ENCODE measurements at places on chromosomes 12 and 14. TPM values are rescaled to one million over a fixed set of nuclear protein-coding genes. Genes with fewer than 3 reads are reported as not detected.

DNA sequence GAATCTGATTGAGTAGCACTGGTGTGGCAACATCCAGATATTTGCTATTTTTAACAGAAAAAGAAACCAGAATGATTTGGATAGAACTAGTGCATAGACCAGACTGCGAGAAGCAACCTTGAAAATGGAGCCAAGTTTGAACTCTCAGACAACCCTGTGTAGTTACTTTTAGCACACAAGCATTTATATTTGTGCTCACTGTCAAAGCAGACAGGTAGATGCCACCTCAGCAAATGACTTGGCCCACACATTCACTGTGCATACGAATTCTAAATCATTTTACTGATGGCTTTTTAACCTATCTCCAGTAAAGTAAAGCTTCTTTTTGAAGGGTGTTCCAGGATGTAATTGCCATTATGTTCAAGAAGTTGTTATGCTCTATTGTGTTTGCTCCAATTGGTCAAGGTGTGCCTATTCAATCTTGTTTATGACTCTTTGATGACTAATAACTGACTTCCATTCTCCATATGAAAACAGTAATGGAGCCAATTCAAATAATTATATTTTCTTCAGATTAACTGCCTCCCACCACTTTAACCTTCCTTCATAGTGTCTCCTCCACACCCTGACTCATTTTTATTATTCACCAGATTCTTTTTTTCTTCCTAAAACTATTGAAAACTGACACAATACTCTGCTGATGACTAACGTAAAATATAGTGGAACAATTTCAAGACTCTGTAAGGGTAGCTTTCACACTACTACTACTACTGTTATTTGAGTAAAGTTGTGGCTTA, 138.5 kb downstream of the CCER1 start:
- no peaks in the 10 kb centered on the region for H3K36me3 ChIP-seq
- H3K4me3 ChIP-seq, result no peak overlapping the region
- H3K27ac ChIP-seq, result no peak overlapping the region
- DNase-seq, result no peak

DNA sequence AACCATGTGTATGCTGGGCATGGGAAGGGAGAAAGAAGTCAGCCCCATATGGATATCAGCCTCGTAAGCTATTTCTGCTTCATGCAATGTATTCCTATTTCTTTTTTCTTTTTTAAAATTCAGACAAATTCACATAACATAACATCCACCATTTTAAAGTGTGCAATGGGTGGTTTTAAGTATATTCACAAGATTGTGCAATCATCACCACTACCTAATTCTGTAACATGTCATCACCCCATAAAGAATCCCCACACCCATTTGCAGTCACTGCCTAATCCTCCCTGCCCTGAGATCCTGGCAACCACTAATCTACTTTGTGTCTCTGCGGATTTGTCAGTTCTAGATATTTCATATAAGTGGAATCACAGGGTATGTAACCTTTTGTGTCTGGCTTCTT, 9.5 kb downstream of the POMT2 start:
- no peaks in the 10 kb centered on the region for H3K27me3 ChIP-seq
- H3K27ac ChIP-seq, result no peak overlapping the region
- H3K4me3 ChIP-seq, result no peak overlapping the region
- no peaks in the 10 kb centered on the region for H3K36me3 ChIP-seq
- H3K4me1 ChIP-seq, result peaks cover 20% of the 10 kb centered on the region

DNA sequence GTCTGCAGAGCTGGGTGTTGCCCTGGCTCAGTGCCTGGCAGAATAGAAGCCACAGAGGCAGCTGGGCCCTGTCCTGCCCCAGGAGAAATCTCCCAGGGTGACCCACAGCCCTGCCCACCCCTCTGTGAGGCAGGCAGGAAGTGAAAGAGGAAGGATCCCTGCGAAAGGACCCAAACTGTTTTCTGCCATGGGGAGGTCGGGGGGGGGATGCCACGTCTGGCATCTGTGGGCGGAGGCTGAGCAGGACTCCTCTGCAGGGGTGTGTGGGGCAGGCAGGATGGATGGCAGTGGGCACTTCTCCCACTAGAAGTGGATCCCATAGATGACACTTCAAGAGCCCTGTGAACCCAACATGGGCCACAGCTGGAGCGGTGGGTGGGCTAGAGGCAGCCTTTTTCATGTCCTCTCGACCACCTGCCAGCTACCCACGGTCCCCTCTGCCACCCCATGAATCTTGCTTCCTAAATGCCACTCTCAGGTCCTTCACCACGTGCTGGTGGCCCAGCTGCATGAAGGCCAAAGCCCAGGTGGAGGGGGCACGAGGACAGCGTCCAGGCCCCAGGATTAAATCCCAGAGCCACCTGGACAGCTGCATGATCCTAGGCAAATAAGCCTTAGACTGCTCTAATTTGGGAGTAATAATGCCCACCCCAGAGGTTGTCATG, 3.6 kb downstream of the PAPLN start:
- peaks cover under 1% of the 10 kb centered on the region for H3K4me1 ChIP-seq
- no peak for DNase-seq
- no peaks in the 10 kb centered on the region for H3K36me3 ChIP-seq
- peaks cover 98% of the 10 kb centered on the region for H3K27me3 ChIP-seq
- H3K4me3 ChIP-seq, result no peak overlapping the region
- H3K27ac ChIP-seq, result no peak overlapping the region

- H3K27ac ChIP-seq, result no peak overlapping the region
- no peaks in the 10 kb centered on the region for H3K27me3 ChIP-seq
- peaks cover 9% of the 10 kb centered on the region for H3K4me1 ChIP-seq
- no peak for DNase-seq
- no peak overlapping the region for H3K4me3 ChIP-seq
- H3K36me3 ChIP-seq, result no peaks in the 10 kb centered on the region
Measured at GRCh38 chr14:53766106-53766505, 190.5 kb downstream of the BMP4 start.

GRCh38 chr14:81256289-81256960, 35.7 kb upstream of the GTF2A1 start:
- H3K27me3 ChIP-seq, result no peaks in the 10 kb centered on the region
- no peaks in the 10 kb centered on the region for H3K36me3 ChIP-seq
- H3K4me1 ChIP-seq, result no peaks in the 10 kb centered on the region
- no peak for DNase-seq

DNA sequence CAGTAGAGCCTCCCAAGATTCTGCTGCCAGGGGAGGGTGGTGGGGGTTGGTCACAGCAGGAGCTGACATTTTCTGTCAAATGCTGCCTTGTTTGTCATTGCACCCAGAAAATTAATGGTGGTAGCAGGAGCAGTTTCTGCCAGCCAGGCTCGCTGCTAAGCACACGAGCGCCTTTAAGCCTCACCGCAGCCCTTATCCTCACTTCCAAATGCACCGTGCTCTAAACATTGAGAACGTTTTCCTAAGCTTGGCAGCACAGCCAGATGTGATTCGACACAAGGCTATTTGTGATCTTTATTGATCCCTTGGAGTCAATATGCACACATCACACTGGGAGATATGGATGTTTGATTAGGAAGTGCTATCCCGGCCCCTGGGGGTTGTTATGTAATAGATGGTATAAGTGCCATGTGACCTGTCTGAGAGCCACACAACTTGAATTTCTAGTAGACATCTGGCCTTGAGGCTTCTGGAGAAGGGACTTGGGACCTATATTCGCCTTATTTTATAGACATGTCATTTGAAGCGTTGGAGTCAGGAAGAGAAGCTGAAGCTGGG, 31.6 kb upstream of the BEGAIN start:
- H3K4me1 ChIP-seq, result no peaks in the 10 kb centered on the region
- H3K27me3 ChIP-seq, result no peaks in the 10 kb centered on the region
- no peak for DNase-seq
- H3K27ac ChIP-seq, result no peak overlapping the region

DNA sequence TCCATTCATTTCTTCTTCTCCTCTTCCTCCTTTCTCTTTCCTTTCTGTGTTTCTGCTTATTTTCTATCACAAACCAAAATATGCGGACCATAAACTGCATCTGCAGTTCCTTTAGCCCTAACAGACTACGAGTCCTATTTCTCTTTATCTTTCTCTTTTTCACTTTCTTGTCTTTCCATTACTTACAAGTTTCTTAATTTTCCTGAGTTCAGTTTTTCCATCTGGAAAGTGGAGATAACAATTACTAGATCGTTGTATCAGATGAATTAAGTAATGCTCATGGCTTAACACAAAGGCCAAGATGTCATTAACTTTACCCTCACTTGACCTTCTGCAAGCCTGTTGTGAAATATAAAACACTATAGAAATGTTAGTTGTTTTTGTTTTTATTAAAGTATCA, 983 bp upstream of the COPS7A start:
- H3K4me3 ChIP-seq, result no peak overlapping the region
- no peak overlapping the region for H3K27ac ChIP-seq
- H3K27me3 ChIP-seq, result no peaks in the 10 kb centered on the region
- peaks cover 6% of the 10 kb centered on the region for H3K4me1 ChIP-seq
- peaks cover 2% of the 10 kb centered on the region for H3K36me3 ChIP-seq
- DNase-seq, result no peak

DNA sequence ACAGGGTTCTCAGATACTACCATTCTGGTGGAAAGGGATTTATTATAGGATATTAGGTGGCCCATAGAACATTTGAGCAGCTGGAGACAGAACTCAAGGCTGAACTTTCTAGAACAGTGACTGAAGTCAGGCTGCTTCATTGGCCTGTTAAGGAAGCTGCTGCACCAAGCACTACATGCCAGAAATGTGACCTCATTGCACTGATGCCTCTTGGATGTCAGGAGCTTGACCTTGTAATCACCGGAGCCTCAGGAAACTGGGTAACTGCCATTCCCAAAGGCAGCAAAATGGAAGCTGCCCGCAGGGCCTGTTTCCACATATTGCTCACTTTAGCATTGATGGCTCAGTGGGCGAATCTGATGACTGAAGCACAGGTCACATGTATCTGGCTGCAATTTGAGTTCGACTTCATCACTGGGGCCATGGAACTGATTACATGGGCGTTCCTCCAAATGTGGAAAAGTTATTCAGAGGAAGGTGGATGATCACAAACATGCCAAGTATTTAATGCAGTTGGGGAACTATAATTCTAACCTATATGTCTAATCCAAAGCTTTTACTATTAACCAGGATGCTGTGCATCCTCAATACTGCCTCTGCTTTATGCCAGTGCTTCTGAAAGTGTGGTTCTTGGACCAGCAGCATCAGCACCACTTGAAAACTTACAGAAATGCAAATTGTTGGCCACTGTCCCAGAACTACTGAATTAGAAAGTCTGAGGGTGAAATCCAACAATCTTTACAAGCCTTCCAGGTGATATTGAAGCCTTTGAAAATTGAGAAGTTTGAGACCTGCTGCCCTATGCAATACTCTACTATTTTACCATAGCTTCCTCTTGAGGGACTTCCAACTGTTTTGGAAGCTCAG, 337.2 kb upstream of the NAV3 start:
- H3K27ac ChIP-seq, result no peak overlapping the region
- H3K4me3 ChIP-seq, result no peak overlapping the region
- no peaks in the 10 kb centered on the region for H3K27me3 ChIP-seq
- H3K36me3 ChIP-seq, result no peaks in the 10 kb centered on the region
- no peaks in the 10 kb centered on the region for H3K4me1 ChIP-seq
- no peak for DNase-seq

- peaks cover 13% of the 10 kb centered on the region for H3K4me1 ChIP-seq
- no peak overlapping the region for H3K27ac ChIP-seq
- H3K36me3 ChIP-seq, result no peaks in the 10 kb centered on the region
- H3K27me3 ChIP-seq, result no peaks in the 10 kb centered on the region
- no peak for DNase-seq
Measured at GRCh38 chr12:116529048-116529447, 30.1 kb upstream of the MAP1LC3B2 start.

DNA sequence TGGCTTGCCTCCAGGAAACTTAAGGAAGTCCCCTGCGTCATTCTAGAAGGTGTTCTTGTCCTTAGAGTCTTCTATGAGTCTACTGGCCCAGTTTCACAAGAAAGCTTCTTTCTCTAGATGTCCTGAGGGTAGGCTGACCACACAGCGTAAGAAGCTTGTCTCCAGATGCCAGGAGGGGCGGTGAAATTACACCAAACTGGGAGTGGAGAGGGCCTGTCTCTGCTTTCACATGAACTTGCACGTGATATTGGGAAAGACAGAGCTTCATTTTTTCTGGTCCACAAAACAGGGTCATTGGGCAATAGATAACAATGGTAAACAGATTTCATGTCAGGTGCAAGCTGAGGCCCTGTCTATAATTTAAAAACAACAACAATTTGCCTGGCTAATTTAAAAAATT, 85.7 kb upstream of the TBX3 start:
- no peak overlapping the region for H3K27ac ChIP-seq
- no peaks in the 10 kb centered on the region for H3K27me3 ChIP-seq
- H3K36me3 ChIP-seq, result no peaks in the 10 kb centered on the region
- H3K4me3 ChIP-seq, result no peak overlapping the region
- DNase-seq, result no peak

- no peak overlapping the region for H3K27ac ChIP-seq
- no peaks in the 10 kb centered on the region for H3K27me3 ChIP-seq
- H3K4me1 ChIP-seq, result peaks cover 57% of the 10 kb centered on the region
- H3K4me3 ChIP-seq, result no peak overlapping the region
Measured at GRCh38 chr14:76921088-76921399, 94.8 kb downstream of the LRRC74A start.

DNA sequence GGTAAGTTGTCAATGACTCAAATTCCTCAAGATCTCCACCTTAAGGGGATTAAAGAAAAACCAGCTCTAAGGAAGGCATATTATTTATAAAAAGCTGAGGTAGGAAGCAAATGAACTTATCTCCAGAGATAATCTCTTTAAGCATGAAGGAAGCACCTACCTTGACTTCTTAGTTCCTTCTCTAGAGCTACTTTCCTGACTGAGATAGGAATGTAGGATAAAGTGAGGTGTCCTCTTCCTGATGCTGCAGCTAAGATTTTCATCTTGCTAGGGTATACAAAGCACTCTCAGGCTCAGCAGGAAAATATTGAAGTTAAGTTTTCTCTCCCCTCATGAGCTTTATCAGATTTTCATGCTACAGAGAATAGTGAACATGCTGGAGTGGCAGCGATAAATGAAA, 163.0 kb upstream of the E2F7 start:
- H3K27me3 ChIP-seq, result no peaks in the 10 kb centered on the region
- DNase-seq, result no peak
- H3K4me3 ChIP-seq, result no peak overlapping the region

- H3K27ac ChIP-seq, result no peak overlapping the region
- H3K4me1 ChIP-seq, result no peaks in the 10 kb centered on the region
- no peak overlapping the region for H3K4me3 ChIP-seq
- no peak for DNase-seq
- H3K36me3 ChIP-seq, result peaks cover 6% of the 10 kb centered on the region
Measured at GRCh38 chr12:131135311-131135785, 181.6 kb downstream of the ADGRD1 start.

GRCh38 chr12:26918321-26919215, 19.2 kb downstream of the INTS13 start:
- H3K27ac ChIP-seq, result no peak overlapping the region
- no peak overlapping the region for H3K4me3 ChIP-seq
- H3K4me1 ChIP-seq, result no peaks in the 10 kb centered on the region
- peaks cover 40% of the 10 kb centered on the region for H3K36me3 ChIP-seq
- no peaks in the 10 kb centered on the region for H3K27me3 ChIP-seq
- DNase-seq, result peak; percentile 21

- H3K27ac ChIP-seq, result no peak overlapping the region
- peak; percentile 80 for DNase-seq
- H3K27me3 ChIP-seq, result no peaks in the 10 kb centered on the region
- peaks cover 3% of the 10 kb centered on the region for H3K4me1 ChIP-seq
- H3K36me3 ChIP-seq, result no peaks in the 10 kb centered on the region
- H3K4me3 ChIP-seq, result peak overlapping the region; percentile 87
Measured at GRCh38 chr12:76346798-76347420, 1.3 kb downstream of the BBS10 start.

- no peaks in the 10 kb centered on the region for H3K4me1 ChIP-seq
- no peak for DNase-seq
- no peak overlapping the region for H3K4me3 ChIP-seq
- no peaks in the 10 kb centered on the region for H3K27me3 ChIP-seq
Measured at GRCh38 chr14:71212093-71212492, 304.8 kb downstream of the PCNX1 start.

Gene ARHGEF40
- 32.9 TPM for total RNA-seq

Gene DDX23
- 66.3 TPM for total RNA-seq

Gene AKAP6
- total RNA-seq, result 23.1 TPM

Gene LRRK2
- 7.9 TPM for total RNA-seq

Gene NKX2-1
- not detected for total RNA-seq

Measured in cardiac muscle cell (in vitro differentiated cells and primary cell).